ENCODE measurements at places on chromosomes 7 and 10. TPM values are rescaled to one million over a fixed set of nuclear protein-coding genes. Genes with fewer than 3 reads are reported as not detected.

- DNase-seq: no peak
These were observed 14.3 kb upstream of the PRKAG2 start for GRCh38 chr7:151891182-151891581.

Gene SPDYE17
- not detected for polyA plus RNA-seq

- DNase-seq: peak; percentile 50
These were observed 96.1 kb upstream of the MKLN1 start for GRCh38 chr7:131231381-131232220.

DNA sequence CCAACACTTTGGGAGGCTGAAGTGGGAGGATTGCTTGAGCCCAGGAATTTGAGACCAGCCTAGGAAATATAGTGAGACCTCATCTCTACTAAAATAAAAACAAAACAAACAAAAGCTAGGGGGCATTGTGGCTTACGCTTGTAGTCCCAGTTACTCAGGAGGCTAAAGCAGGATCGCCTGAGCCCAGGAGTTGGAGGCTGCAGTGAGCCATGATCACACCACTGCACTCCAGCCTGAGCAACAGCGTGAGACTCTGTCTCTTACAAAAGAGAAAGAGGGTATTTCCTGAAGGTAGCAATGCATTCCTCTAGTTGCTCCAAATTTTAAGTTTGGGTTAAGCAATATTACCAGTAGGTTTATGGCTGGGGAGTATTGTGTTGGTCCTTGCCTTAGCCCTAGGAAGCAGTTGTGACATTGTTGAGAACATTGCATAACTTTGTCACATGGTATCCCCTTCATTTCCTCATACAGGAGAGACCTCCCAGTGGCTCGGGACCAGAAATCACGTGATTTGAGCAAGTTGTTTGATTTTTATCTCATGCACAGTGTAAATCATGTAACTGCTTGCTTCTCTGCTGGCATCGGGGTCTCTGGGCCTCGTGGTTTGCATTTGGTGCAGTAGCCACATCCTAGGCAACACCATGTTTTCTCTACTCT is 23.3 kb upstream of the SMARCD3 start:
- peak; percentile 81 for DNase-seq

Measured in left lung (tissue), 14 donors.